Progenitor cell of endocrine pancreas (in vitro differentiated cells): ENCODE measurements at places on chromosomes 5 and 9.

DNA sequence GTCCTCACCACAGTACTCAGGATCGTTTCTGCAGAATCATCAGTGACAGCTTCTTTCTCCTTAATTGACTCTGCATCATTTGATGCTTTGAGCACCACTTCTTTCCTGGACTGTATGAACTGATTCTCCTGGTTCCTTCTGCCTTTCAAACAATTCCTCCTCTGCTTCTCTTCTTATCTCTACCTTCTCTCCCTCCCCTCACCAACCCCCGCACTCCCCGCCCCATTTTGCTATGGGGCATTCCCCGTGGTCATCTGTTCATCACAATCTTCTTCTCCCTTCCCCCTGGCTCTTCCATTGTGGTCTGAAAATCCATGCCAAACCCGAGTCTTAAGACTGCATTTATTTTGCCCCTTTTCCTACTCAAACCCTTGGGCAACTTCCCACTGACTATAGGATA, 57.9 kb downstream of the FAM78A start:
- DNase-seq: no peak

GRCh38 chr9:26516773-26517343, 375.7 kb downstream of the CAAP1 start:
- DNase-seq: no peak

DNA sequence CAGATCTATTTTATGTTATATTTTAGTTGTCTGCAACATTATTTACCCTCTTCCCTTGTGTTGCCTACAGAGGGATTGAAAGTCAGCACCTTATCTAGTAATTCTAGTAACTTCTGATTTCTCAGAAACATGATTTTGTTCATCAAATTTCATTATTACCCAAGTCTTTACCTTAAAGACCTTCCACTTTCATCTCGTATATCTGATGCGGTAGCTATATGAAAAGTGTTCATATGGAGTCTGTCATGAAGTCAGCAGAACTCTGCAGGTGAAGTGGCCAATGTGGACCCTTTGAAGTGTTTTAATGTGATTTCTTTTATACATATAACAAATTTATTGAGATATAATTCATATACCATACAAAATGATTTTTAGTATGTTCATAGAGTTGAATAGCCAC, 40.0 kb downstream of the SLC44A1 start:
- DNase-seq: no peak

DNA sequence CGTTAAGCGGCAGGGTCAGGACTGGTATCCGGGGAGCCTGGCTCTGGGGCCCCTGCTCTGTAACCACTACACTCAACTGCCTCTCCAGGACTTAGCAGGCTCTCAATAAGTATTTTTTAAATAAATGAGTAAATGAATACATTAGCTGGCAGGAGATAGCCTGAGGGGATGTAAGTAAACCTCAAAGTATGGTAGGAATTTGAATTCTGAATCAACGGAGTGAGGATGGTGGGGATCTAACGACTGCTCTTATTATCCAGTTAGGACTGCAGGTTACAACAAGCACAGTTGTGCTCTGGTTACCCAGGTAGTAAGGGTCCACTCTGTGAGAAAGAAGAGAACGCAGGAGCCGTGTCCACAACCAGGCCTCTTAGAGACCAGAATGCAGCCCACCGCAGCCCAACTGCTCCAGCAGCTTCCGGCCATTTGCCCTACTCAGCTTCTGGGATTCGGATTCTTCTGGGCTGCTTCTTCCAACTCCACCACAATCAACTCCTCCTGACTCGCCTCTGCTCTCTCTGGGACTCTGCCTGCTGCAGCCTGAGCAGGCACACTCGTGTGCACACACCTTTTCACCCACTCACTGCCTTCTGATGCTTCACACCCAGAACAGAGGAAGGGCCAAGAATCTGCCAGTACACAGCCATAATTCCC, 52.6 kb downstream of the MED27 start:
- DNase-seq: no peak

GRCh38 chr9:37927132-37927531, 23.2 kb upstream of the SLC25A51 start:
- no peak for DNase-seq

DNA sequence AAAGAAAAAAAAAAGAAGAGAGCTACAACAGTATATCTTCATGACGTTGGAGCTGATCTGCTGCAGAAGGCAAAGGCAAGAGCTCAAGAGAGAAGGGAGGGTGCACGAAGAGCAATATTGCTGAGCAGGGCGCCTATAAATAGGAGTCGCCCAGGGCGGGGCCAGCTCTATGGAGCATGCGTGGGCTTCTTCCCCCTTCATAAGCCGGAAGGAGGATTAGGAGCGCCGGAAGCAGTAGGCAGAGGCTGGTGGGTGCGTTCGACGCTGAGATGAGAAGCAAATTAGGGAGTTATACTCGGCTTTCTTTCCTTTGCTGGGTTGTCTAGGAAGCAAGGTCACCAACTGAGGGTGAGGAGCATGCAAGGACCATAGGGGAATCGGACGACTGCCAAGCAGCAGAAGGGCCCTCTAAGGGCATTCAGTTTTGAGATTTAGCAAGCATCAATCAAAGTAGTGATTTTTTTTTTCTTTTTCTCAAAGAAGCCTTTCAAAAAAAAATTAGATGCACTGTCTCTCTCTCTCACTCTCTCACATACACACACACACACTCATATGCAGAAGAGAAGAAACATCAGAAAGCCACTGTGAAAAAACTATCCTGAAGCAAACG, 496.7 kb downstream of the ENC1 start:
- DNase-seq: no peak

- DNase-seq: no peak
Measured at GRCh38 chr5:42606464-42606869, 150.2 kb upstream of the CCDC152 start.

GRCh38 chr5:2017540-2018389, 135.0 kb upstream of the IRX4 start:
- no peak for DNase-seq

- no peak for DNase-seq
Measured at GRCh38 chr5:72584466-72584865, 77.3 kb upstream of the ZNF366 start.

DNA sequence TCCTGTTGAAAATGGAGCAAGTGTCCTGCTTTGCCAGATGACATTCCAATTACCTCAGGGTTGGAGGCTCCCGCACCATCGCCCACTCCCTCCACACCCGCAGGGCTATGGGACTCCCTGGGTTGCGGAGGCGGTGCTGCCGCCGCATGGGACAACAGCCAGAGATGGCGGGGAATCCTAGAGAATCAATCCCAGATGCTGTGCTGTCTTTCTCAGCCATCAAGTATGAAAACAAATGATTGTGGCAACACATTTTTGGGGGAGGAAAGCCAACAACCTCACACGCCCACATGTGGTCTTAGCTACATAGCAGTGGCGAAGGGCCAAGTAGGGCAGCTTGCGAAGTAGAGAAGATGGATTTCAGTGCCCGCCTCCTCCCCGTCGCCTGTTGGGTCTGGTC, 46.7 kb downstream of the IL31RA start:
- no peak for DNase-seq

- no peak for DNase-seq
Measured at GRCh38 chr5:91266184-91266705, 116.9 kb downstream of the ARRDC3 start.

- DNase-seq: no peak
Measured at GRCh38 chr9:80467632-80468031, 895.9 kb downstream of the TLE4 start.

DNA sequence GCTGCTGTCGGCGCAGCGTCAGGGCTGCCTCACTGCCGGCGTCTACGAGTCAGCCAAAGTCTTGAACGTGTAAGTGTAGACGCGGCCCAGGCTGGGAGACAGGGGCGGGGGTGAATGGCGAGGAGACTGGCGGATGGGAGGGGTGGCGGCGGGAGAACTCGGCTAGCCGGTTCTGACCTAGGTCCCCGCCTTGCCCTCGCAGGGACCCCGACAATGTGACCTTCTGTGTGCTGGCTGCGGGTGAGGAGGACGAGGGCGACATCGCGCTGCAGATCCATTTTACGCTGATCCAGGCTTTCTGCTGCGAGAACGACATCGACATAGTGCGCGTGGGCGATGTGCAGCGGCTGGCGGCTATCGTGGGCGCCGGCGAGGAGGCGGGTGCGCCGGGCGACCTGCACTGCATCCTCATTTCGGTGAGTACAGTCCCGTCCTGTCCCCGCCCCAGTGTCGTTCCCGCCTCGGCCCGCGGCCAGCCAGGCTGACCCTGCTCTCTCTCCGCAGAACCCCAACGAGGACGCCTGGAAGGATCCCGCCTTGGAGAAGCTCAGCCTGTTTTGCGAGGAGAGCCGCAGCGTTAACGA, 745 bp downstream of the GADD45G start:
- DNase-seq: peak; percentile 27

GRCh38 chr5:109844695-109845094, 155.0 kb downstream of the MAN2A1 start:
- DNase-seq: no peak

DNA sequence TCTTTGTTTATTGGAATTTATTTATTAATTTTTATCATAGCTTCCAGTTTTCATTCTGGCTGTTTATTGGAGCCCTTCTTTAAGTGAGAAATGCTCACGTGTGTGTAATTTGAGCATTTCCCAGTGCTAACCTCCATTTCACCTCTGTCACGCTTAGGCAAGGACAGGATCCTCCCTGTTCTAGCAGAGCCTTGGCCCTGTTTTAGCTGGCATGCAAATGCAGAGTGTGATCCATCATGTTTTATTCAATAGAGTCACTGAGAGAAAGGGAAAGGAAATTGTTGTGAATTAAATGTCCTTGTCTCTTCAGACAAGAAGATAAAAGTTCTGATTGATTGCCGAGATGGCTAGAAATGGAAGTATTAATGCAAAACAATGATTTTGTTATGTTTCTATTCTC, 137.3 kb upstream of the ACO1 start:
- no peak for DNase-seq

DNA sequence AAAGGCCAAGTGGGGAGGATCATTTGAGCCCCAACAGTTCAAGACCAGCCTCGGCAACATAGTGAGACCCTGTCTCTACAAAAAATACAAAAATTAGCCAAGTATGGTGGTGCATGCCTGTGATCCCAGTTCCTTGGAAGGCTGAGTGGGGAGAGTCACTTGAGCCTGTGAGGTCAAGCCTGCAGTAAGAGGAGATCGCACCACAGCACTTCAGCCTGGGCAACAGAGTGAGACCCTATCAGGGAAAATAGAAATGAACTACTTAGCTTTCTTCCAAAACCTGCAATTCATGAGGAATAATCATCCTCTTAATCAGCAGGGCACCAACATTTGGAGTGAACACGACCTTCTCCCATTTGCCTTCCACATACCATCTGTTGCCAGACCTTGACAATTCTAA, 96.1 kb downstream of the OR2K2 start:
- DNase-seq: no peak

- no peak for DNase-seq
Measured at GRCh38 chr9:35712762-35713400, 19.1 kb downstream of the TLN1 start.

DNA sequence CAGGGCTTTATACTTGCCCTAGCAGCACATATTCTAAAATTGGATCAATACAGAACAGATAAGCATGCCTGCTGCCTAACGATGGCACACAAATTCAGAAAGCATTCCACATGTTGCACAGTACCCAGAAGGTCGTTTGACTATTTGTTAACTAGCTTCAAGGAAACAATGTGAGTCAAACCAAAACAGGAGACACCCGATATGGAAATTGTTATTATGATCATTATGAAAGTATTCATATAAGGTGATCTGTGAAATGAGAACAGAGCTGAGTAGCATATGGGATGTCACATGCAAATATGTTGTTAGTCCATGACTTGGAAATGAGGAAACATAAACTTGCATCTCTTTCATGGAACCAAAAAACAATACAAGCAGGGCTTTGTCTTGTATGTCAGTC, 56.3 kb upstream of the BICD2 start:
- DNase-seq: no peak

GRCh38 chr9:114924327-114924726, 6.1 kb downstream of the TNFSF8 start:
- DNase-seq: no peak

DNA sequence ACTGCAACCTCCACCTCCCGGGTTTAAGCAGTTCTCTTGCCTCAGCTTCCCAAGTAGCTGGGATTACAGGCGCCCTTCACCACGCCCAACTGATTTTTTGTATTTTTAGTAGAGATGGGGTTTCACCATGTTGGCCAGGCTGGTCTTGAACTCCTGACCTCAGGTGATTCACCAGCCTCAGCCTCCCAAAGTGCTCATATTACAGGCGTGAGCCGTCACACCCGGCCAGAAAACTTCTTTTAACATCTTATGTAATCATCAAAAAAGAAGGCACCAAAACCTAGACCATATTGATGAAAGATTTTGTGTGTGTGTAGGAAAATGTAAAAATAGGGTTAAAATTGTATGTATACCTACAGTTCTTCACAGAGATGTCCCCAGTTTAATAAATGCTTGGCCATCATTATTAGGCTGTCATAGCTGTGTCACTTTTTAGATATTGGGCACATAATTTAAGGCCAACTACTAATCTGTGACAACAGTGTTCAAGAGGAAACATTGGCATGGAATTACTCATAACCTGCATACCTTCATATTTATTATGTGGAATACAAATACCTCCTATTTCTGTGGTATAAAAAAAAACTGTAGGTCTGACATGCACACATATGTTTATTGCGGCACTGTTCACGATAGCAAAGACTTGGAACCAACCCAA, 44.4 kb downstream of the RAD50 start:
- DNase-seq: no peak

GRCh38 chr9:124122321-124122720, 110.8 kb downstream of the LHX2 start:
- no peak for DNase-seq

DNA sequence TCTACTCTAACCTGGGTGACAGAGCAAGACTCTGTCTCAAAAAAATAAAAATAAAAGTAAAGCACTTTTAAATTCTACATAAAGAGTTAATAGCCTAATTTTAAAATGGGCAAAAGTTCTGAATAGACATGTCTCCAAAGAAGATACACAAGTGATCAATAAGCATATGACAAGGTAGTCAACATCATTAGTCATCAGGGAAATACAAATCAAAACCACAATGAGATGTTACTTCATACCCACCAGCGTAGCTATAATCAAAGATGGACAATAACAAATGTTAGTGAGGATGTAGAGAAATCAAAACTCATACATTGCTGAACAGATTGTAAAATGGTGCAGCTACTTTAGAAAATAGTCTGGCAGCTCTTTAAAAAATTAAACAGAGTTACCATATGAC, 64.1 kb downstream of the IQGAP2 start:
- DNase-seq: no peak

GRCh38 chr5:142830241-142831008, 60.2 kb downstream of the ARHGAP26 start:
- no peak for DNase-seq

DNA sequence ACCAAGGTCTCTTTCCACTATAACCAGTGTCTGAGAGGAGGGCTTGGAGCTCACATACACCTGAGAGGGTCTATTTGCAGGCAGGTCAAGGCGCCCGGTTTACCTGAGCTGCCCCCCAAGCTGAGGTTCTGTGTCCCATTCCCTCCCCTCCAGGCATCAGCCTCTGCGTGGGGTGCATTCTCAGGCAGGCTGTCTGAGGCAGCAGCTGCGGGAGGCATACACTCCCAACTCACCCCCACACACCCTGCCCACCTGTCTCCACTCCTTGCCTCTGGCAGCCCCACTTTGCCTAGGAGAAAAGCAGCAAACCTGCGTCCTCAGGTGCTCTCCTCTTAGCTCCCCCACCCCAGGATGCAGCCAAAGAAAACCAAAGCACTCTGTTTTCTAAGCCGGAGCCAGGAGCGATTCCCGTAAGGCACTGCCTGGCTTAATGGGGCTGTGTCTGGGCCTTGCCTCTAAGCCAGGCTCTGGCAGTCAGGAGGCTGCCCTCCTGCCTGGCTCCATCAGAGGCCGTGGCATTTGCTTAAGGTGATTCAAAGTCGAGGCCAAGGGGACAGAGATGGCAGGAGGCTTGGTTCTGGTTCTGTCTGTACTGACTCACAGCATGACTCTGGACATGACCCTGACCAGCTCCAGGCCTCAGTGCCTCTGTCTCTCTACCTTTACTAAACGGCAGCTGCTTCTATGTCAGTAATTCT, 139.2 kb upstream of the TRIM32 start:
- DNase-seq: no peak
